ENCODE measurements at places on chromosomes 2 and 18.

- DNase-seq = no peak
Observed at GRCh38 chr2:122191331-122191730, 435.9 kb downstream of the TSN start.

GRCh38 chr2:119008108-119008507, 66.1 kb downstream of the MARCO start:
- no peak for DNase-seq

DNA sequence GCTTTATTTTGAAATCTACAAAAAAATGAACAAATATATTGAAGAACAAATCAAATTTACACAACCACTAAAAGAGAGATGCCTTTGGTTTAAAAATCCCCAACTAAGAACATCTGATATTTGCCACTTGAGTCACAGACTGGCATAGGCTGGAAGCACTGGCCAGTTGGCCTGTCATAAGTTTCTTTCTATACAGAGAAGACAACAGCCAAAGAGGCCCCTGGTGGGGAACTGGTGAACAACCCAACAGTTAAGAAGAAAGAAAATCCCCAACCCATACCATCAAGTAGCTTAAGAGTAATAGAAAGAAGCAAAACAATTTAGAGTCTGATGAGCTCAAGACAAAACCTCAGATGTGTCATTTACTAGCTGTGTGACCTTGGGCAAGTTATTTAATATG, 45.5 kb downstream of the OSR1 start:
- no peak for DNase-seq

GRCh38 chr2:172342078-172342477, 85.3 kb upstream of the ITGA6 start:
- DNase-seq = no peak

GRCh38 chr18:44903327-44903726, 222.6 kb downstream of the SETBP1 start:
- no peak for DNase-seq

DNA sequence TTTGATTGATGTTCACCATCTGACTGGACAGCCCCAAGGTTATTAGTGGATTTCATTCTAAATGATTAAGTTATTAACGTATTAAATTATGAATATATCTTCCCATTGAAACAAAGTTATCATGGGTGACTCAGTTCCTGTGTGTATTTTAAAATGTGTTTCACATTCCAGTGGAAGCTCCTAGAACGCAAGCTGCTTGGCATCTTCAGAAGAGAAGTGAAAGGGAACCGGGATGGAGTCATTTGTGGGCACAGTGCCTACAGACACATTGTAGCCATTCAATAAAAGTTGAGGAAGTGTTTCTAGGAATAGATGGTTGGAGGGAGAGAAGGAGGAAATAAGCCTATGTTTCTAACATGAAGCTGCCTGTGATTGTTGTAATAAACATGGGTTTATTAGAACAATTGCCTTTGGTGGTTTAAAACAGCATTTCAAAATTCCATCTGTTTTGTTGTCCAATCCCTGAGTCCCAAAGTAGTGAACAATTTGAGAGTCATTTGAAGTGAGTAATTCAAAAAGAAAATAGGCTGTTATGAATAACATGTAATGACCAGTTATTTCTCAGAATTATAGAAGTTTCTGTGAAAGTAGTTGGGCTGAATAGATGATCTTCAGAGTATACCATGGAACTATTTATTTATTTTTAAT, 143.5 kb downstream of the PKP4 start:
- DNase-seq = no peak

- DNase-seq = no peak
Observed at GRCh38 chr18:62044490-62045000, 142.3 kb downstream of the PIGN start.

GRCh38 chr18:10330428-10330827, 124.0 kb upstream of the APCDD1 start:
- no peak for DNase-seq

GRCh38 chr18:25604196-25604893, 252.4 kb upstream of the ZNF521 start:
- DNase-seq = no peak

DNA sequence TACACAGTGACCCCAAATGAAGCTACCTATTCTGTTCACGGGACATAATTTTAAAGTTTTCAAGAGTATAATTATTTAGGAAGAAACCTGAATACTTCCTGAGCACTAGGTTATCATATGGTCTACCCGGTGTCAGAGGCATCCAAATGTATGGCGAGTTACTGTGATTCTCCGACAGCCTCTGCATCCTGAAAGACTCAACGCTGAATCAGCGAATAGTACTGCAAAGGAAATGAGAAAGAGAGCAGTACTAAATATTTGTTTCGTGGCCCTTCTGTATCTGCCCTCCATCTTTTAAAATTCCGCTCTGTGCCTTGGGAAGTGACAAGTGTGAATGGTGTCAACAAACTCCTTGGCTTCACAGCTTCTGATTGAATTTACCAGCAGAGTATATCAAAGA, 358.0 kb upstream of the ZEB2 start:
- no peak for DNase-seq

All from CD4-positive, alpha-beta T cell treated with Interleukin-10 for 1 hour (primary cell).